ENCODE measurements at places on chromosomes 16 and 17.

GRCh38 chr17:72486806-72487205 is 366.0 kb downstream of the SOX9 start:
- no peak for DNase-seq

DNA sequence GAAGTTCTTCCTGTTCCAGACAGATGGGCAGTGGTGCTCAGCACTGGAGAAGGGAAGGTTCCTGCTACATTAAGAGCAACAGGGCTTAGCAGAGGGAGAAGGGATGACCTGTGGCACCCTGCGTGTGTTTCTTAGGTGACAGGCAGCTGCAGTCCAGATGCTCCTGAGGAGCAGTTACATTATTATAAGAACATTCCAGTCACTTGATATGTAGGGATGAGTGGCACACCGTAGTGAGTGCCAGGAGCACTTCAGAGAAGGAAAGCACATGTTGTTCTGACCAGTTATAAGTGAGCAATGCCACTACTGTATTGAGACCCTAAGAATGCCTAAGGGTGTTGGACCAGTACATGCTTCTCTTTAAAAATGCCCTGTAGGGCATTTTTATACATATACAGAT is 39.9 kb upstream of the MRC2 start:
- DNase-seq, result no peak

- DNase-seq, result no peak
Observed at GRCh38 chr17:75345514-75346167, 56.4 kb upstream of the SLC25A19 start.

DNA sequence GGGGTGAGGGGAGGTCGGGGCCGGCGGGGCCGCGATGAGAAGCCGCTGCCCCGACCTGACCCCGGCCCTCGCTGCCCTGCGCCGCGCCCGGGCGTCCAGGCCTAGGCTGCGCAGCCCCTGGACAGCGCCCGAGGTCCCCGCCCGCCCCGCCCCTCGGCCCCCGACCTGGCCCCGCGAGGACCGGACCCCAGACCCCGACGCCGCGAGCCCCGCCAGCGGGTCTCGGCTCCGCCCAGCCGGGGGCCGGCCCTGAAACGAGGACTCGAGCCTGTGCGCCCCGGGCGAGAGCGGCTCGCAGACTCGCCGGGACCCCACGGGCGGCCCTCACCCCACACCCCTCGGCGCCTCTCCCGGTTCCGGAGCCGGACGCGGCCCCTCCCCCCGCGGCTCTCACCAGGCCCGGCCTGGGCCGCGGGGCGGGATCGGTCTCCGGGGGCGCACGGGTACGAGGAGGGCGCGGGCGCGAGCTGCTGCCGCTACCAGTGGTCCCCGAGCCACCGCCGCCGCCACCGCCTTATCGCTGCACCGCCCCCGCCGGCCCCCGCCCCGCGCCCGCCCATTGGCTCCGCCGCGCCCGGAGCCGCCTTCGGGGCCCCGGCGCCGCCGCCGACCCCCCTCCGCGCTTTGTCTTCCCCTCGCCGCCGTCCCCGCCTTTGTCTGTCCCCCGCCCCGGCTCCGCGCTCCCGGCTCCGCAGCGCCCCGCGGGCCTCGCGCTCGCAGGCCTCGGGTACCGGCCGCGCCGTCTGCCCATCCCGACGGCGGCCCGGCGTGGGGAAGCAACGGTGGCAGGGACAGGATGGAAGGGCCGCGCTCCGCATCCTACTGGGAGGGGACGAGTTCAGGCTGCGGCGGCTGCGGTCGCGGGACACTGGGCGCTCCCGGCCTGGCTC is at the start of gene LIMD2:
Gene LIMD2, minus strand, starts transcription at position 488 of the 890 bp plus-strand sequence. CDS start 827 bp downstream, outside the sequence.
- peak; percentile 55 for DNase-seq

GRCh38 chr17:41888332-41888965 is 23.2 kb upstream of the KLHL11 start:
- no peak for DNase-seq

GRCh38 chr17:518047-518735 is 165.6 kb upstream of the RPH3AL start:
- DNase-seq, result no peak

DNA sequence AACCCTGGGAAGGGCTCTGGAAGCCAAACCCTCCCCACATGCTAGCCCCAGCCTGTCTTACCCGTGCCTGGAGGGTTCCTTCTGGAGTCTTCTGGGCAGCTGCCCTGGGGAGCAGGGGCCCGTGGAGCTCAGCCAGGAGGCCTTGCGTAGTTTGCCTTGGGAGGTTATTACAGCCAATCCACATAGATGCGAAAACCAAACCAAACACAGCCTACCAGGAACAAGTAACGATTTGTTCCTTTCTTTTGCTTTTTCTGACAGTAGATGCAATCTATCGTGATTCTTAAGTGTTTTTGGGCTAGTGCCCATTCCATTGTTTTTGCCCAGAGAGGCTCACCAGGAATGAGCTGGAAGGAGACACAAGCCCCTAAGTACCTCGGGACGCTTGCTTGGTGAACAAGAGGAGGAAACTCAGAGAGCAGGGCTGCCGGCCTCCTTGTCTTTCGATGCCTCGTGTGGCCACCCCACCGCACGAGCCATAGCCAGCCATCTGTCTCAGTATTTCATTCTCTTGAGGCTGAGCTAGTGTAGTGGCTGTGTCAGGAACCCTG is 102.7 kb upstream of the NOL11 start:
- no peak for DNase-seq

- no peak for DNase-seq
Observed at GRCh38 chr17:34825102-34825501, 136.2 kb downstream of the CCT6B start.

DNA sequence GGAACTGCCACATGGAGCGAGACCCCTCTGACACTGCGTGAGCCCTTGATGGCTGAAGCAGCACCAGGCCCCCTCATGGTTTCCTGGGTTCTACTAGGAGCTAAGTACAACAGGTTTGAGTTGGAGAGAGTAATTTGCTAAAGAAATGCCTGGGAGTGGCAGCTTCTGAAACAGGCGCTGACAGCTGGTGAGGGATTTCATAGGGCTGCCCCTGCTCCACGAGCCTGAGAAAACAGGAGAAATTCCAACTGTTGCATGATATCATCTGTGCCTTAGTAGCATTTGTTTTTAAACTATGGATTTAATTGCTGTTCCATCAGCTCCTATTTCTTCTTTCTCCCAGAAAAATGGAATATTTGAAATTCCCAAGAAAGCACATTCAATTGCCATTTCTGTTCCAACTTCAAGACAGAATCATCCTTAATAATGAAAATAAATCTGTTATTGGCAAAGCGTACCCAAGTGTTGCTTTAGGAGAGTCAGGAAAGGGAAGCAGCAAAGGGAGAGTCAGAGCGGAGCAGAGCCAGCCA is 78.8 kb upstream of the ANKFN1 start:
- DNase-seq, result no peak

GRCh38 chr16:74586948-74587347 is 20.0 kb downstream of the GLG1 start:
- DNase-seq, result no peak

DNA sequence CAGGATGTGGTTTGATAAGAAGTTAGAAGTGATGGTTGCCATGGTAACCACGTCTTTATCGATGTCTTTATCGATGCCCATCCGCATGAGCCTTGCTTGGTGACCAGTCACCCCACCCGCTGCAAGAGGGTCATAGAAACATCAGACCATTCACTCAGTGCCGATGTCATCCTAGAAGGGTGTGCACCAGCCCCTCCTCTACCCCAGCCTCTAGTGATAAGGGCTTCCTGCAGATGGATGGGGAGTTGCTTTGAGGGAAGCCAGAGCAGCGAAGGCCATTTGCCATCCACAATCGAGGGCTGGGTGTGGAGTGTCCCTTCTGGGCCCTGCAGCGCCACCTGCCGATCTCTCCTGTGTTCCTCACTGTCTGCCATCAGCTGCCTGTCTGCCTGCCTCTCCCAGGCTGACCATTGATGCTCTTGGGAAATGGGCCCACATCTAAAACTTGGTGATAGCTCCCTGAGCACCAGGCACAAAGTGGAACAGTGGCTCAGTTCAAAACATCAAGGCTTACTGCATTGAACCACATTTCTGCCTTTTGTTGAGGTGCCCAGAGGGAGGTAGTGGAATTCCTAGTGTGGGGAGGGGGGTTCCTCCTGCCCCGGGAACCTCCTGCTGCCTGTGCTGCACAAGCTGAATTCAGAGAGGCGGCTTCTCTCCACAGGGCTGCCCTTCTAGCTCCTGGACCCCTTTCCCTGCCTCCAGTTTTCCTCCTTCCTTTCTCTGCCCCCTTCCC is 8.9 kb downstream of the CALB2 start:
- no peak for DNase-seq

DNA sequence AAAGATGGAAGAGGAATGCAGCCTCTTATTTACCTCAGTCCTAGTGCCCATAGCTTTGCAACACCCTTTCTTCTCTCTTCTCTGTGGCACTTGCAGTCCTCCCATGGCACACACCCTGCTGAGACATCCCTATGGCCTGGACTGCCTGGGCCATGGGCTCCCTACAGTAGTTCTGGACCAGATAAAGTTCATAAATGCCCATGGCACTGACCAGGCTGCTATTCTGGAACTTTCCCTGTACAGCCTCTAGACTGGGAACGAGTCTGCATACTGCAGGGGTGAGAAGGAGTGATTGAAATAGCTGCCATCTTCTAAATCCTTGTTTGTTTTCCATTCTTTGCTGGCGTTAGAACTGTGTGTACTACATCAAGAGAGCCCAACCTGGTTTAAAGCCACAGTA is 24.5 kb upstream of the ADAM11 start:
- DNase-seq, result no peak

GRCh38 chr16:11586856-11587642 is at the start of gene LITAF:
LITAF (minus strand) TSS chr16:11586919; CDS start chr16:11556730, 30,189 bp downstream.
- peak; percentile 48 for DNase-seq

DNA sequence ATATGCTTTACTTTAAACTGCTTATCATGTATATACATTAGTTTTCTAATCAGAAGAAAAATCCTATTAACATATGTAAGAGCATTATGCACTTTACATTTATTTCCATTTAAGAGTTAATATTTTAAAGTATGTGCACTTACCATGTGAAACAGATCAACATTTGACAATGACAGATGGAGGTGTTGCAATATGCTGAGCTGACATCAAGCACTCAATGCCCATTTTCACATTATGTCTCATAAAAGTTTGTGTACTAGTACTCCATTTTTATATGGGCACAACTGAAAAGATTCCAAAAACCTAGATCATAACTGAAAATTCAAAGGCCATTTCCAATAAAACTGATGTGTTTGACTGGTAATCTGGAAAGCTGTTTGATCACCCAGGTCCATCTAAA is 420.9 kb upstream of the SOX9 start:
- DNase-seq, result no peak

DNA sequence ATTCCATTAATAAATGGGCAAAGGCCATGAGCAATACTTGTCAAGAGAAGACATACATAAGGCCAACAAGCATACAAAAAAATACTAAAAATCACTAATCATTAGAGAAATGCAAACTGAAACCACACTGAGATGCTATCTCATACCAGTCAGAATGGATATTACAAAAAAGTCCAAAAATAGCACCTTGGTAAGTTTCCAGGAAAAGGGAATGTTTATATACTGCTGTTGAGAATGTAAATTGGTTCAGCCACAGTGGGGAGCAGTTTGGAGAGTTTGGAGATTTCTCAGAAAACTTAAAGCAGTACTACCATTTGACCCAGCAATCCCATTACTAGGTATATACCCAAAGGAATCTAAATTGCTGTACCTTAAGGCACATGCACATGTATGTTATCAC is 467.7 kb downstream of the CDH11 start:
- DNase-seq, result no peak

DNA sequence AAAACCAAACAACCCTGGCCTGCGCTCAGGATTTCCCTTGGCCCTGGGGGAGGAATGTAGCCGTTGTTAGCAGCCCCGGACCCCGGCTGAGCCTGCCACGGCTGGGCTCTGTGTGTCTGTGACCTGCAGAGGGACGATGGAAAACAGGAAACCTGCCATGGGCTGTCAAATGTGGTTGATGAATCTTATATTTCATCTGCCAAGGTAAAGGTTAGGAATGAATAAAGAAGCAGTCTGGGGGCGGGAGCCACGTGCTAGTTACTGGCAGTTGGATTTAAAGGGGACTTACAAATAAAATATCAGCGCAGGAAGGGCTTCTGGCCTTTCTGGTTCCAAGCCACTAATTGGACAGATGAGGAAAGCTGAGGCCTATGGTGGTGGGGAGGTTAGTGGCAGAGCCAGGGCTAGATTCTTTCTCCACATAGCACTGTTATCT is at the start of gene KRT23:
Gene KRT23, minus strand, starts transcription at position 263 of the 436 bp plus-strand sequence. CDS start 1,043 bp downstream, outside the sequence.
- no peak for DNase-seq

- DNase-seq, result no peak
Observed at GRCh38 chr17:42198897-42199296, 4.6 kb upstream of the GHDC start.

GRCh38 chr17:1649844-1650501 is at the start of gene RILP:
RILP (minus strand) TSS chr17:1649866; CDS start chr17:1649804, 62 bp downstream.
- DNase-seq, result no peak

DNA sequence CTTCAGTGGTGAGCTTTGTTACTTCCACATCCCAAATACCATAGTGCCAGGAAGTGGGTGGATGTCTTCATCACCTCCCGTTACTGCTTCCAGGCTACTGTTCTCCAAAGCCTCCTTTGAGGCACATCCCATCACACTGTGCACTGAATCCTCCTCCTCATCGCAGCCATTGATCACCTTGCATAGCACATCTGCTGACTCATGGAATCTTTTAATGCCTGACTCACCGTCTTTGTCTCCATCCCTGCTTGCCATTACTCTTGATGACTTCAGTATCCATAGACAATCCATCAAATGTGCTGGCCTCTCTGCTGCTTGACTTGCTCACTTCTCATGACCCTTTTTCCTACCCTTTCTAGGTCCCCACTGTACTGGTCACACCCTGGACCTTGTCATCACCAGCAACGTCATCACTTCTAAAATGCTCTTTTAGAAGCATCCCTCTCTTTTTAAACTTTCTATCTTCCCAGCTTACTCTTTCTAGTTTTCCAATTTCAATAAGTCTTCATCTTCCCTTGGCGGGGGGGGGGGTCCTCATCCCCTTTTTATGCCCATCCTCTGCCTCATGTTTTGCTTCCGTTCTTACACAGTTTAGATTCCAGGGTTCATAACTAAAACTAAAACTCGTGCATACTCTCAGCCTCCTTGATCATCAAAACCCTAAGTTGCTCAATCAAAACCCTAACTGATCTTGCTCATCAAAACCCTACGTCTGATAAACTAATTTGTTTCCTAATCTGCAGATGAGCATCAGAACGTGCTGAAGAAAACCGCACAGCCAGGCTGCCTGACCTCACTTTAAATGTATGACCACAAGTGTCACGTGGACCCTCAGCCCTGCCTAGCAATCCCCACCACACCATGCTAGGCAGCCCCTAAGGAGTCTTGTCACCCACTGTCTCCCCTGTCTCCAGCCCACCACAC is 289.7 kb upstream of the ZFHX3 start:
- DNase-seq, result no peak

GRCh38 chr17:7204828-7205461 is 14.7 kb downstream of the DLG4 start:
- DNase-seq, result peak; percentile 61

DNA sequence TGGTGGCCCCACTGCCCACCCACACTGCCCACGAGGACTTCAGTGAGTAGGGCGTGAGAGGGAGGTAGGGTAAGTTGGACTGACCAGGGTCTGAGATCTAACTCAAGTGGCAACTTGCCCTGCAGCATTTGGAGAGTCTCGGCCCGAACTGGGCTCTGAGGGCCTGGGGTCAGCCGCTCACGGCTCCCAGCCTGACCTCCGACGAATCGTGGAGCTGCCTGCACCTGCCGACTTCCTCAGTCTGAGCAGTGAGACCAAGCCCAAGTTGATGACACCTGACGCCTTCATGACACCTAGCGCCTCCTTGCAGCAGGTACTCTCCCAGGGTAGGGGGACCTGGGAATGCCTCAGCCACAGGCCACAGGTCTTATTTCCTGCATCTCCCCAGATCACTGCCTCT is 5.2 kb upstream of the NRN1L start:
- DNase-seq, result no peak

- peak; percentile 60 for DNase-seq
Observed at GRCh38 chr17:51000835-51001638, 119.6 kb downstream of the SPAG9 start.

GRCh38 chr16:622920-623280 is 7.9 kb upstream of the WFIKKN1 start:
- DNase-seq, result no peak

Measured in NCI-H774 (cell line).